K562 (cell line): ENCODE measurements at places on chromosomes 12 and 14.

GRCh38 chr12:6639151-6639801, 3.5 kb upstream of the LPAR5 start:
- DNase-seq: peak; percentile 82

- no peak for DNase-seq
Measured at GRCh38 chr14:24883576-24883975, 166.4 kb downstream of the STXBP6 start.

- DNase-seq: no peak
Measured at GRCh38 chr12:43198608-43199007, 353.4 kb downstream of the ADAMTS20 start.

GRCh38 chr12:81896771-81897170, 137.6 kb upstream of the PPFIA2 start:
- no peak for DNase-seq

DNA sequence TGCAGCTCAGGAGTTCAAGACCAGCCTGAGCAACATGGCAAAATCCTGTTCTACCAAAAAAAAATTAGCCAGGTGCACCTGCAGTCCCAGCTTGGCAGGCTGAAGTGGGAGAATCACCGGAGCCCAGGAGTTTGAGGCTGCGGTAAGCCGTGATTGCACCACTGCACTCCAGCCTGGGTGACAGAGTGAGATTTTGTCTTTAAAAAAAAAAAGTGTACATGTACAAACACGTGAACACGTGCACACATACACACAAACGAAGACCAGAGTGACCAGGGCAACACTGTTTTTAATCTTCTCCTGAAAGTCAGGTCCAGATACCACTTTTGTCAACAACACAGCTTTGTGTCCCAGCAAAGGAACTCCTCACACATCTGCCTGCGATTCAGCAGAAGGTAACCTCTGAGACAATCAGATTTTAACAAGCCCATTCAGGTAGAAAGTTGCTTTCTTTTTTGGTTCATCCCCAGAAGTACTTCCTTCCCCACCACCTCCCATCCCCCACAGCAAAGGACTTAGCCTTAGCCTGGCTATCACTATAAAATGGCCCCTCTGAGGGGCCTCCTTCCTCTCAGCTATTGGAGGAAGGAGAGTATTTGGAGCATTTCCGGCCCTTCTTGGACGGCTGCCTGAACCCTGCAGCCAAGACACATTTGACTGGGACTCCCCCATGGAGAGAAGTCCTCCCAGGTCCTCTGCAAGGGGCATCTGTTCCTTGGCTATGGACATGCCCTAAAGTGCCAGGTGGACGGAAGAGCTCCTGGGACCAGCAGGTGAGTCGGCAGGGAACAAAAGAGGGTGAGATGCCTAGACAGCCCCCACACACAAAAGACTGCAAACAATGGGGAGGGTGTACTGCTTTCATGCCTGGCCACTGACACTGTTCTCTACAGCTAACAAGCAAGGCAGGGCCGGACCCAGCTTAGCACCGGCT, 9.8 kb downstream of the CTDSP2 start:
- no peak for DNase-seq

- no peak for DNase-seq
Measured at GRCh38 chr14:103495854-103496253, 26.8 kb downstream of the CKB start.

DNA sequence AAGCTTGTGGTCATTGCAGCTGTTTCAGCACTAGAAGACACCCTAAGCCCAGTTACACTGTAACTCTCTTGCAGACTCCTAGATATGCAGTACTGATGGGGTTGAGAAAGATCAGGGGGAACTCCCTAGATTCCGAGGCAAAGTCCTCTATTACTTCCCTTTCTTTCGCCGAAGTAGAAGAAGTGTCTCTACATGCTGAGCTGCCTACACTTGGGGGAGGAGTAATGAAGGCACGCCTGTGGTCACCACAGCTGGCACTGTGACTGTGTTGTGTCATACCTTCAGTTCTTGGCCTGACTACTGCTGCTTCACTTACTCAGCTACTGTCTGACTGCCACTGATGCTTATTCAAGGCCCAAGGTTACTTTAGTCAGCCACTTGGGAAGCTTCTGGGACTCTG, 35.1 kb upstream of the RPL10L start:
- DNase-seq: no peak

- no peak for DNase-seq
Measured at GRCh38 chr12:52055731-52056711, 4.8 kb downstream of the NR4A1 start.

DNA sequence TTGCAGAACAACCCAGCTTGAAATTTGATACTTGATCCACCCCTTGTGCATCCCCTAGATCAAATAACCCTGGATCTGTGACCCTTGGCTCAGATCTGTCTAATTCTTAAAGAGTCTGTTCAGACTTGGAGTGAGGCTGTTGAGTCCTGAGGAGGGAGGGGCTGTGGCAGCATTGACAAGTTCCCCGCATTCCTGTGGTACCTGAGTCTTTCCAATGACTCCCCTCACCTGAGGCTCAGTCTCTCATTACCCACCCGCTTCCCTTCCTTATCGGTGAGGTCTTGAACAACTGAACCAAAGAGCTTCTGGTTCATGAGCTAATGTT, 16.1 kb upstream of the HDAC7 start:
- no peak for DNase-seq

DNA sequence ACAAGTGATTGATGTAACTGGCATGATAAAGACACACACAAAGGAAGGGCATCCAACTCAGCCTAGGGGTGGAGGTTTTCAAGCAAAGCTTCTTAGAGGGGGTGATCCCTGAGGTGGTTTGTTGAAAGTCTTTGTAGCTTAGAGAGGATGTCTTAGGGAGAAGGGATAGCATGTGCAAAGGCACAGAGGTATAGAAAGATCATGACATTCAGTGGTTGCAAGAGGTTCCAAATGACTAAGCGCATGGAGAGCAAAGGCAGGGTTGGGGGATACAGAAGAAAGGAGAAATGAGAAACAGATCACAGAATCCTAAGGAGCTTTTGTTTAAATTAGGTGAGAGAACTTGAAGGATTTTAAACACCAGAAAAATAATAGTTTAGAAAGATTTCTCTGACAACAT, 5.2 kb upstream of the CCT2 start:
- no peak for DNase-seq

GRCh38 chr12:10073261-10073660, 25.5 kb downstream of the CLEC1A start:
- no peak for DNase-seq

DNA sequence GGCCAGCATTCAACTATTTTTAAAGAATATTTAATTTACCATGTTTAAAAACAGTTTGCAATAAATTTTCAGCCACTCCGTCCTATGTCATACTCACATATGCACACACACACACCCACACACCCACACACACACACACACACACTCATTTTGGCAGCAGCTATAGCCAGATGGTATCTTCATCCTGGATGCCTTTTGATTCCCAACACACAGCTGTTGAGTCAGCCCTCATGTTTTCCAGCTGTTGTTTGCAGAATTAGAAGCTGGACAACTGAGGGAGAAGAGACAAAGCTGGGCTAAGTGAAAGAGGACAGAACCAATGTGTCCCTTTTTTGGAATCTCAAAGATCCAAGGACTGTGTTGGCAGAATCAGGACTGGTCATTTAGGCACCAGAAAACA, 80.0 kb upstream of the EGLN3 start:
- no peak for DNase-seq
